ENCODE measurements at places on chromosomes 5 and 9.

GRCh38 chr5:15008476-15008875 is 136.9 kb upstream of the ANKH start:
- no peak for ATAC-seq

DNA sequence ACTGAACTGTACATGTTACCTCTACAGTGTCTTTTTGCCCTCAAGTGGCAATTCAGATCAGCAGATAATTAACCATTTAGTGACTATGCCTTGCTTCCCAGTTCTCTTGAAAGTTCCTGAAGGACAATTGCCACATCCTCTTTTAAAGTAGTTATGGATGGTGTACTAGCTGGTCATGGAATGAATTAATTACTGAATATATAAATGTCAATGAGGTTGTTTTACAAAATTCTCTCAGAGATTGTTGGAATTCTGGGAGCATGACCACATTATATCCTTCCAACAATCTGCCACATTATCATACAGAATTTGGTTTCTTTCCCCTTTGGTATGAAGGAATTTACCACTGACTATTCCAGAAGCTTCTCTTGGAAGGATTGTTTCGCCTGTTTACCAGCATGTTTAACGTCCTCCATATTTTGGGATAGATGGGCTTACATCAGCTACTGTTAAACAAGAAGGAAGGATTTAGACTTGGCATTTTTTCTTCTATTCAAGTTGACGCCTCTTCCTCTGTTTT is 176.4 kb downstream of the CD180 start:
- ATAC-seq = no peak

- no peak for ATAC-seq
Observed at GRCh38 chr9:120289990-120290975, 289.7 kb downstream of the CDK5RAP2 start.

DNA sequence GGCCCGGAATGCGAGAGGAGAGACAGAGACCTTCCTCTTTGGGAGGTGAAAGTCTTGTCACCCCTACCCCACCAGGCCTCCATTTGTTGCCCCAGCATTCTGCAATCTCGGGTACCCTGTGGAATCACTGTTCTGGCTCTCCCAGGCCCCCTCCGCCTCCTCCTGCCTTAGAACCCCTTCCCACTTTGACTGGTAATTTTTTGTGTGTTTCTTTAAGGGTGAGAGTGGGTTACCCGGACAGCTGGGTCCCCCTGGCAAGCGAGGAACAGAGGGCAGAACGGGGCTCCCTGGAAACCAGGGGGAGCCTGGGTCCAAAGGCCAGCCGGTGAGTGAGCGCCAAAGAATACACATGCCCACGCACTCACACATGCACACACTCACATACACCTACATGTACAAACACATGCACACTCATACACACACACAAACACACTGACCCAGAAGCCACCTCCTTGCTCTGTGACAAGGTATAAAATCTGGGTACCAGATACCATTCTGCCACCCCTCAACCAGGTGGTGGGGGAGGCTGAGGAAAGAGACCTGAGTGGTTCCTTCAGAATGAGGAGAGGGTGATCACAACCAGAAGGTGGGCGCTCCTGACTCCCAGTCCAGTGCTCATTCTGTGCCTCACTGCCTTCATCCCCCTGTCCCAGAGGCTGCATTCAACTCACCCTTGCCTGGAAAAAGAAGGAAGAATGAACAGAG is 30.9 kb upstream of the ORM1 start:
- ATAC-seq = no peak

- ATAC-seq = no peak
Observed at GRCh38 chr5:148825716-148826052, 727 bp upstream of the ADRB2 start.

GRCh38 chr5:74201334-74202081 is 439.0 kb downstream of the ENC1 start:
- ATAC-seq = peak; percentile 37

DNA sequence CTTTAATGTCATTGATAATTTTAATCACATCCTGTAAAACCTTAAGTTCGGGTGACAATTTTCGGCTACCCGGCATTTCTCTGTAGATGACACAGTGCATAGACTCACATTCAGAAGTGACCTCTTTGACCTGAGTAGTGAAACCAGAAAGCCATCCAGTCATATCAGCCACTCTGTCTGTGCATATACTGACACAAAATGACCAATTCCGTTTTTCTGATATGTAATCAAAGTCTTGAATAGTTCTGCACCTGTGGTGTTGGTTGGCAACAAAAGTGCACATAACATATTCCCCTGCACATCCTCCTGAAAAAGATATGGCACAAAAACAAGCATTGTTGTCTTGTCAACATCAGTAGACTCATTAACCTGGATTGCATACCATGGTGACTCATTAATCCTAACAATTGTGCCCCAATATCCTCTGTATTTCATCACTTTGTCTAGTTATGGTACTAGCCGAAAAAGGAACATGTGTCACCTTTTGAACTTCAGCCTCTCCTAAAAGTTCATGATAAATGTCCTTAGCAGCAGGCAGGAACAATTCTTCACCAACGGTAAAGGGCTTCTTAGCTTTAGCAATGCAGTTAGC is 4.6 kb upstream of the HNRNPA0 start:
- no peak for ATAC-seq

DNA sequence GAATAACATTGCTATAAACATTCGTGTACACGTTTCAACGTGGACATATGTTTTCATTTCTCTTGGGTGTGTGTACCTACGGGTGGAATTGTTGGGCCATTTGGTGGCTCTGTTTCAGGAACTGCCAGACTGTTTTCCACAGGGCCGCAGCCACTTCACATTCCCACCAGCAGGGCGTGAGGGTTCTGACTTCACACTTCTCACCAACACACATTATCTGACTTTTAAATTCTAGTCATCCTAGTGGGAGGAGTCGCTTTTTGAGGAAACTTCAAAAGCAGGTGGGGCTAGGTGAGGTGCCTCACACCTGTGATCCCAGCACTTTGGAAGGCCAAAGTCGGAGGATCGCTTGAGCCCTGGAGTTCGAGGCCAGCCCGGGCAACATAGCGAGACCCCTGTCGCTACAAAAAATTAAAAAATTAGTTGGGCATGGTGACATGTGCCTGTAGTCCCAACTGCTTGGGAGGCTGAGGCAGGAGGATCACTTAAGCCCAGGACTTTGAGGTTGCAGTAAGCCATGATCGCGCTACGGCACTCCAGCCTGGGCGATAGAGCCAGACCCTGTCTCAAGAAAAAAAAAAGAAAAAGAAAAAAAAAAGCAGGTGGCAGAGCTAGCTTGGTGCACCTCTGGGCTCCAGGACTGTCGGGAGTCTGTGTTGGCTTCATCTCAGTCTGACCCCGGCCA is 28.5 kb downstream of the TSPAN17 start:
- ATAC-seq = no peak

DNA sequence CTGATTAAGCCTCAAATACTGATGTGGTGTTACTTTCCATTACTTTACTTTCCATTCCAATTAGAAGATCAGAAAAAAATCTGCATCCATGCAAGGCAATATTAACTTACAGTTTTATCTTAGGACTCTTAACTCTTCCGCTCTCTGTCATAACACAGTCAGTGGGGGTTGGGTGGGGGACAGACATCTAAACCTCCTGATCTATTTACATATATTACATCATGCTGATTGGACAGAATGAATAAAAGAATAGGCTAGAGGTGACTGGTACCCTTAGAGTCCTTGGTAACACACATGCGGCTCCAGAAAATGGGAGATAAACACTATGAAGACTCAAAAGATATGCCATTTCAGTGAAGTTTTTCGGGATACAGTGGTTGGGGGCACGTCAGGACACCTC is 27.6 kb downstream of the RAPGEF6 start:
- no peak for ATAC-seq

GRCh38 chr9:85702191-85702590 is 39.6 kb downstream of the AGTPBP1 start:
- ATAC-seq = no peak

DNA sequence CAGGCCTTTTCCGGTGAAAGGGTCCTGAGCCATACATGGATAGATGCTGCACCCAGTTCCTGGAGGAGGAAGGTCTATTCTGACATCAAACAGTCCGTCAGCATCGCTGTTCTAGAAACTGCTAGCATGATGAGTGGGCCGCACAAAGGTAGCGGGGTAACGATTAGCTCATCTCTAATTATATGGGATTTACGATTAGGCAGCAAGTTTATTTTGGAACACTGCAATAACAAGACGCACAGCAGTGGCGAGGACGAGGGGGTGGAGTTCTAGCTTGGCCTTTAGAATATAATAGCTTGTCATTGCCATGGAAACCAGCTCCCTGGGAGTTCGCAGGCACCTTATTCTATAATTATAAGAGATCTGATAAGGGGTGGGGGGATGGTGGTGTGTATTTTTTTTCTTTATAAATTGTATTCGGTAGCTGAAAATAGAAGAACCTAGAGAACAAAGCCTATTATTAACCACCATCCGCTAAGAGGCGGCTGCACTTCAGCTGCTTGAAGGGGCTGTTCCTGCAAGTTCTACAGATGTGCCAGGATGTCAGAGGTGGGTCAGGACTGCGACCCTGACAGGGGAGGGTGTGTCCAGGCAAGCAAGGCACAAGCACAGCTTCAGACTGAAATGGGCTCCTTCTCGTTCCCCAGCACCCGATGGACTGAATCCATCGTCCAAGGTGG is 311.0 kb downstream of the AGTPBP1 start:
- ATAC-seq = no peak

- ATAC-seq = no peak
Observed at GRCh38 chr9:100286257-100286656, 66.5 kb downstream of the TEX10 start.

- peak; percentile 56 for ATAC-seq
Observed at GRCh38 chr5:154196955-154197652, 6.6 kb downstream of the GALNT10 start.

- peak; percentile 31 for ATAC-seq
Observed at GRCh38 chr5:71932655-71933338, 174.5 kb upstream of the MAP1B start.

DNA sequence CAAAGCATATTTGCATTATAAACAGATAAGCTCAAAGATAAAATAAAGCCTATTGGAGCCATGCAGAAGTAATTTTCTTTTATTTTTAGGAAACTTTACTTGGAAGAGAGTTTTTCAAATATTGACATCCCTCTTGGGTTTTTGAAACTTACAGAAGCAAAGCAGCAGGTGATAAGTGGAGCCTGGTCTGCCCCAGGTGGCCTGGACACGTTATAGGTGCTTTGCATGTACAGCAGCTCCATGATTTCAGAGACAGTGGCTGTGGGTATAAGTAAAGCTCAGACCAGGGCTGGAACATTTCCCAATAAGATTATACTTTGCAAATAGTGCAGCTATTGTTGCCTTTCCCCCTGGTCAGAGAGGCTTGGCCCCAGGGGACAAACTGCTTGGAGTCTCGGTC is 51.5 kb downstream of the CCDC192 start:
- no peak for ATAC-seq

GRCh38 chr5:163552536-163552935 is 47.1 kb downstream of the MAT2B start:
- no peak for ATAC-seq

GRCh38 chr9:506281-506680 is 291.6 kb downstream of the DOCK8 start:
- no peak for ATAC-seq

- no peak for ATAC-seq
Observed at GRCh38 chr5:34968258-34968657, 38.9 kb downstream of the DNAJC21 start.

DNA sequence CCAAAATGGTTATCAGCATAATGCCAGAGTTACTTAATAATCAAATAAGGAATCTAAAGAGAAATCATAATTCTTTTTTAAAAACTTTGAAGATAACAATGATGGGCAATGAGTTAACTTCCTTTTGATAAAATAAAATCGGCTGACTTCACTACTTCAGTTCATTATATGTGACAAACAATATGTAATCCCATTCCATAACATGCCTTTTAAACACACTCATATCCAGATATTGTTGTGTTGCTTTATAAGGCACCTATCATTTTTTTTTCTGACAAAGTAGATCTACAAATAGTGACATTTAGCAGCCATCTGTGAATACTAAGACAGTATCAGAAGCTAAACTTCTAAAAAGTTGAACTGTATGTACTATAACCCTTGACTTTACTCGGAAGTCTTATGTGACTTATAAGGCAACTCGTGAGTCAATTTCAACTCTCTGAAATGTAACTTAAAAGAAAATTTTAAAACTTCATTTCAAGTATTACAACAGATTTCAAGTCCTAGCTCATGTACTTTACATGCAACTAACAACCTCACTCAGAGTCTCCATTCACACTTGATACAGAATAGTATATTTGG is 7.5 kb downstream of the ADAMTS6 start:
- no peak for ATAC-seq

DNA sequence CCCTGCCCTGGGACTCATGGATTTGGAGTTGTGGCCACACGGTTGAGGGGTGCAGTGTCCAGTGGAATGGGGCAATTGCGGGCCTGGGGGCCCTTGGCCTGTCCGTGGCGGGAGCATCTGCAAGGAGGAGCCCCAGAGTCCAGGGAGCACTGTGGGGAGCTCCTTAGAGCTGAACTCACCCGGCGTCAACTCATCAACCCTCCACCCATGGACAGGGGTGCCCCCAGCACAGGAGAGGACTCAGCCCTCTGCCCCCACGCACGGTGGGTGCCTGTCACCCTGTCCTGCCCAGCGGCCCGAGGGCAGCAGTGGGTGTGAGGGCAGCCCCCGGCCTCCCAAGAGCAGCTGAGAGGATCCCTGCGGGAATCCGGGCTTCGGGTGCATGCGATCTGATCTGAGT is 550 bp upstream of the SLC6A18 start:
- no peak for ATAC-seq

DNA sequence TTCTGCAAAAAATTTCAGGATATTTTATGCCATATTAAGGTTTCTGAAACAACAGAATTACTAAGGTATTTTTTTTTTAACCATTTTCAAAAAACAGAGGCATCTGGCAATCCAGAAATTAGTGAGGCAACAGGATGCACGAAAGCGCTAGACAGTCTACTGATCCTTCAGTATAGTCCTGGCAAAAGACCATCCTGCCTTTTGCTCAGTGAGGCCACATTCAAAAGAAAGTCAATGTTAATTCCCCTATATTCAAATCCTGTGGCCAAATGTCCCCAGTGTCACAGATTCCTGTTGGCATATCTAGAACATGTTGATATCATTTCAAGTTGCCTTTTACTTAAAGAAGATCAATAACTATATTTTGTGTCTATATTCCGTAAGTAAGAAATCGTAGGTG is 13.1 kb upstream of the NFIB start:
- ATAC-seq = no peak

DNA sequence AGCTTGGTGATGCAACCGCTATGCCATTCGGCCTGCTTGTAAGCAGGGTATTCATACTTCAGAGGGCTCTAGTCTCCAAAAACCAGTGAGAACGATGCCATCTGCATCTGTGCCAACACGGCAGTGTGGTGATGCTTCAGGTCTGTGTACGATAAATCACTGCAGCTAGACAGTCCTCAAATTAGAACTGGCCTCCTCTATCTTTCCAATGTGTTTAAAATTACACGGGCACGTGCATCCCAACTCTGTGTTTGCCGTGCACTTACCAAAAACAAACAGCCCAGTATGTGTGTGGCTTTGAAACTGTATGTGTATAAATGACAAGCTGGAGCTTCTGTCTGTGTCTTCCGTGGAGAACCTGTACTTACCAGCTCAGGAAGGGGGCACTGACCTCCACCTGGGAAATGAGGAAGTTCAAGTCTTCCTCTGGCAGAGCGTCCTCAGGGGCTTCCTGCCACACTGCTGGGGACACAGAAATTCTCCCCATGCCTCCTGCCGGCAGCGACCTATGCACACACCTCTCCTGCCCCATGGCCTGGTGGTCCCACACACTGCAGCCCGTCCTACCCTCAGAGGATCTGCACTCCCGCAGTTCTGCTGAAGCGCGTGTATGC is 12.3 kb downstream of the MED10 start:
- ATAC-seq = peak; percentile 20

- ATAC-seq = peak; percentile 14
Observed at GRCh38 chr5:173314166-173314952, 13.9 kb downstream of the STC2 start.
